Ovary (tissue), 10 donors: ENCODE measurements at places on chromosomes 4 and X. TPM values are rescaled to one million over a fixed set of nuclear protein-coding genes. Genes with fewer than 3 reads are reported as not detected.

DNA sequence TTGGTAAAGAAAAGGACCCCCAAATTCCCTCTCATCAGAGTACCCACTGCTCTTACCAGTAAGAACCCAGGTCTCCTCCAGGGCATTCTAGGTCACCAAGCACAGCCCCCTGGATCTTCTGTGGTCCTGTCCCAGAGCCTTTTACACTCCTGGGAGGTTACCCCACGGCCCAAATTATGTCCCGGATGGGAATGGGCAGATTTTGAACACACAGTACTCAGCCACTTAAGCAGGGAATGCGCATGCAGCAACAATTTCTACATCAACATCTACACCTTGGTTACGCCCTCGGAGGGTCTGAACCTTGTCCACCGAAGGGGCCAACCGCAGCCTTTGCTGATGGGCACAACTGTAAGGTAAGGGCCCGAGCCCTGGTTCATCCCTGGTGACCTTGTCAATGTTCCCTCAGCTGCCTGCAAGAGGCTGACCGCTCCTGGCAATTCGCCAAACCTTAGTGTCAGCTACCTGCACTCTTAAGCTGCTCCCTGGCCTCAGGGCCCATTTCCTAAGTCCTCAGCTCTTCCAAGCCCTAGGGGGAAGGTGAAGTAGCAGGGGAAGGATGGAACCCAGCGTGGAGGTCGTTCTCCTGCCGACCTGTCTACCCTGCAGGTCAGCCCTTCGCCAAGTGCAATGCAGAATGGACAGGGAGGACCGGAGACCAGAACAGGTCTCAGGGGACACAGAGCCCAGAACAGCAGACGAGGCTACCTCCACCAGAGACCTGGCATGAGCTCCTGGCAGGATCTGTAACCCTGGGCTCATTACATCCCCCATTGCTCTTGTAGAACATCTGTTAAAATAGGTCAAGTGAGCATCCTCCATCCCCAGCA, 5.9 kb downstream of the TIMP1 start:
- H3K4me3 ChIP-seq: no peak overlapping the region
- H3K27ac ChIP-seq: no peak overlapping the region

DNA sequence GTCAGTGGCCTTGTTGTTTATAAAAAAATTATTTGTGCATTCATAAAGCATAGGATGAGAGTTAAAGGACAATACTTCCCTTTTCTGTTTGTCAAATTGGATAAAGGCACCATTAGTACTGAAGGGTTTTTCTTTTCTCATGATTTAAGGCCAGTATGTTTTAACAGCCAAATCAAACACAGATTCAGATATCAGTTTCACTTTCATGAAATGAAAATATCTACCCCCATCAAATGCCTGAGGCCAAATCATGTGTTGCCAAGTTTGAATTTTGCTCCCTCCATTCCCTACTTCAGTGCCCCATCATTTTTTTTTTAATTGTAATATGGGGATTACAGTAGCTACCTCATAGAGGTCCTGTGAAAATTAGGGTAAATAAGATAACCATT, 745.9 kb downstream of the RPA4 start:
- H3K4me3 ChIP-seq: no peak overlapping the region
- no peaks in the 10 kb centered on the region for H3K27me3 ChIP-seq
- H3K36me3 ChIP-seq: no peaks in the 10 kb centered on the region
- DNase-seq: no peak
- H3K4me1 ChIP-seq: no peaks in the 10 kb centered on the region
- no peak overlapping the region for H3K27ac ChIP-seq

- H3K27me3 ChIP-seq: no peaks in the 10 kb centered on the region
- no peak for DNase-seq
These were observed 193.6 kb upstream of the BANK1 start for GRCh38 chr4:101596781-101597552.

DNA sequence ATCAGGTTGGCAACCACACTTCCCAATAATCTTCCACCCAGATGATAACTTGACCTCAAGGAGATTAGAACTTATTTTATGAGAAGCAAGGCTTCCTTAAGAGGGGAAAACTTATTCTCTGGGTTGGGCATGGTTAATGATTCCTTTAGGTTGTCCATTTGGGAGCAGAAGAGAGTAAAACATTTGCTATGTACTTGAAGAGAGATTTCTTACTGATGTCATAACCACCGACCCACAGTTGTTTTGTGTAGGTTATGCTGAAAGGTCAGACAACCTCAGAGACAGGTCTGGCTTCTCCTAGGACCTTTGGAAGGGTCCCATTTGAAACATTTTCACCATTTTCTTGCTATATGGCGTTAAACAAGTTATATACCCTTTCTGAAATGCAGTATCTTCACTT, 56.1 kb downstream of the FAM114A1 start:
- no peak overlapping the region for H3K27ac ChIP-seq
- H3K36me3 ChIP-seq: no peaks in the 10 kb centered on the region
- no peaks in the 10 kb centered on the region for H3K4me1 ChIP-seq
- no peak overlapping the region for H3K4me3 ChIP-seq
- no peaks in the 10 kb centered on the region for H3K27me3 ChIP-seq
- DNase-seq: no peak

- H3K36me3 ChIP-seq: no peaks in the 10 kb centered on the region
- peak; percentile 34 for DNase-seq
- H3K27ac ChIP-seq: peak overlapping the region; percentile 44
- H3K4me1 ChIP-seq: peaks cover 2% of the 10 kb centered on the region
- no peak overlapping the region for H3K4me3 ChIP-seq
These were observed 10.6 kb downstream of the MSN start for GRCh38 chrX:65677954-65678469.

- no peaks in the 10 kb centered on the region for H3K27me3 ChIP-seq
- no peak overlapping the region for H3K4me3 ChIP-seq
- no peaks in the 10 kb centered on the region for H3K36me3 ChIP-seq
- DNase-seq: no peak
These were observed 1722.0 kb upstream of the TENM3 start for GRCh38 chr4:180521181-180521580.

GRCh38 chrX:16138108-16138427, 14.7 kb downstream of the GRPR start:
- DNase-seq: no peak
- no peaks in the 10 kb centered on the region for H3K36me3 ChIP-seq

- no peak overlapping the region for H3K27ac ChIP-seq
- H3K27me3 ChIP-seq: no peaks in the 10 kb centered on the region
- H3K4me3 ChIP-seq: no peak overlapping the region
- no peaks in the 10 kb centered on the region for H3K4me1 ChIP-seq
These were observed 72.8 kb upstream of the ARSJ start for GRCh38 chr4:114052227-114052626.

- H3K4me3 ChIP-seq: no peak overlapping the region
- no peak for DNase-seq
- no peak overlapping the region for H3K27ac ChIP-seq
- H3K36me3 ChIP-seq: no peaks in the 10 kb centered on the region
These were observed 147.2 kb downstream of the AFF2 start for GRCh38 chrX:148647651-148648050.

GRCh38 chrX:154751669-154752271, 893 bp upstream of the GAB3 start:
- no peak for DNase-seq
- H3K36me3 ChIP-seq: no peaks in the 10 kb centered on the region
- H3K27me3 ChIP-seq: no peaks in the 10 kb centered on the region
- H3K4me3 ChIP-seq: no peak overlapping the region
- H3K27ac ChIP-seq: no peak overlapping the region

- peaks cover 1% of the 10 kb centered on the region for H3K4me1 ChIP-seq
- no peak for DNase-seq
- no peaks in the 10 kb centered on the region for H3K36me3 ChIP-seq
- H3K4me3 ChIP-seq: no peak overlapping the region
- no peak overlapping the region for H3K27ac ChIP-seq
- H3K27me3 ChIP-seq: no peaks in the 10 kb centered on the region
These were observed 15.8 kb downstream of the UBE2K start for GRCh38 chr4:39713691-39714090.

DNA sequence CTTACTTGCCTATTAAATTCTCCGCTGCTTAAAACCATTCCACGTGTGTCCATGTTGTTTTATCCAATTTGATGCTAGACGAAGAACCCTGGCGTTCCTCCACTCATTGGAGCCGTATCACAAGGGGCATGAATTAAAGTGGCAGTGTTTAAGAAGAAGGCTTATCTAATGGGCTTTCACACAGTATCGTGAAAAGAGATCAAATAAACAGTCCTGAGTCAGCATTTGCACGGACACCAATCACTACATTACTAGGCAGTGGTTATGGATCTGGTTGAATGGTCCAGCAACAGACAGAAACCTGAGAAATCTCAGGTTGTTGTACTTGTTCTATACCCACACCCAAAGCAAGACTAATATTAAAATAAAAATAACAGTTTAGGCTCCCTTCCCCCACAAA, 671.6 kb downstream of the FAT4 start:
- no peak overlapping the region for H3K4me3 ChIP-seq
- H3K4me1 ChIP-seq: no peaks in the 10 kb centered on the region
- H3K27ac ChIP-seq: no peak overlapping the region
- no peak for DNase-seq

DNA sequence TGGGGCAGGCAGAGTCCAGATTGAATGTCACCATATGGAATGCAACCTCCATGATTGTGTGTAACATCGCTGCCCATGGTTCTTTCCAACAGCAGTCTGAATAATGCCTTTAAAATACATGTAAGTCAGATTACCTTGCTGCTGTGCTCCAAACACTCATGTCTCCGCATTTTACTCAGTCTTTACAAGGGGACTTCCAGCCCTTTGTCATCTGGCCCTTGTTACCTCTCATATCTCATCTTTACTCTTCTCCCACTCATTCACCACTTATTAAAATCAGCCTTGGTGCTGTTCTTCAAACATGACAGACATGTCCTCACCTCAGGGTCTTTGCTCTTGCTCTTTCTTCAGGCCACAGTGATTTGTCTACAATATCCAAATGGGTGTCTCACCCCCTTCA, 200.4 kb upstream of the GYPA start:
- no peaks in the 10 kb centered on the region for H3K4me1 ChIP-seq
- no peak overlapping the region for H3K27ac ChIP-seq
- H3K27me3 ChIP-seq: no peaks in the 10 kb centered on the region

GRCh38 chr4:41290479-41290878, 33.8 kb downstream of the UCHL1 start:
- H3K4me1 ChIP-seq: no peaks in the 10 kb centered on the region
- H3K36me3 ChIP-seq: no peaks in the 10 kb centered on the region
- no peak overlapping the region for H3K4me3 ChIP-seq
- H3K27ac ChIP-seq: no peak overlapping the region
- no peak for DNase-seq

- H3K27ac ChIP-seq: no peak overlapping the region
- H3K4me3 ChIP-seq: no peak overlapping the region
These were observed 262.3 kb downstream of the ARHGAP24 start for GRCh38 chr4:85737254-85737653.

- no peaks in the 10 kb centered on the region for H3K4me1 ChIP-seq
- H3K27me3 ChIP-seq: no peaks in the 10 kb centered on the region
- no peak overlapping the region for H3K27ac ChIP-seq
- no peak for DNase-seq
- no peak overlapping the region for H3K4me3 ChIP-seq
These were observed 832.4 kb upstream of the PCDH10 start for GRCh38 chr4:132316738-132317137.

PLXNA3 gene
- total RNA-seq: 72.0 TPM

NEXMIF gene
- 1.2 TPM for total RNA-seq

AKAP4 gene
- not detected for total RNA-seq

RAB40AL gene
- 0.58 TPM for total RNA-seq

MAGEB1 gene
- not detected for total RNA-seq
